ENCODE measurements at places on chromosomes 5 and 9.

GRCh38 chr5:10351199-10351905 lies 2.1 kb upstream of the MARCHF6 start:
- no peak for DNase-seq

GRCh38 chr5:125152044-125152443 lies 405.6 kb upstream of the ZNF608 start:
- DNase-seq = no peak

DNA sequence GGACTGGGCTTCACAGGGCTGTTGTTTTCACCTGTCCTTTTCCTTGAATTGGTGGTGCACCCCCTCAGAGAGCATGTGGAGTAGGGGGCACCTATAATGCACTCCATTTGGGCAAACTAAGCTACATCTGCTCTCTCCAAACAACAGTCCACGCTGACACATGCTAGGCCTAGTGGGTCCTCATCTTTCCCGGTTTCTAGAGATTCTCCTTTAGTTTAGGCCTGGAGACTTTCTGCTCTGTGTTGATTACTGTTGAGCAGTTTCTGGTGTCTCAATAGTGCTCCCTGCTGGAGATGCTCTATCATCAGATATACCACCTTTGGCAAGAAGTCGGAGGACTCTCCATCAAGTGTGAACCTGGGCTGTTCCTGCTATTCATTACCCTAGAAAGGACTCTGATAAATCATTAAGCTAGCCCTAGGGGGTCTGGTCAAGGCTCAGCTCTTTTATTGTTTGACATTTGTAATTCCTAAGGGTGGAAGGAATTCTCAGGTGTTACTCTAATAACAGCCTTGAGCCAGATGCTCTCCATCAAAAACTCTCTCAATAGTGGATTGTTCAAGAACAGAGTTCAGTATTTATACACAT lies 64.0 kb upstream of the FYB1 start:
- DNase-seq = no peak

GRCh38 chr9:91348191-91348807 lies 13.4 kb downstream of the AUH start:
- no peak for DNase-seq

DNA sequence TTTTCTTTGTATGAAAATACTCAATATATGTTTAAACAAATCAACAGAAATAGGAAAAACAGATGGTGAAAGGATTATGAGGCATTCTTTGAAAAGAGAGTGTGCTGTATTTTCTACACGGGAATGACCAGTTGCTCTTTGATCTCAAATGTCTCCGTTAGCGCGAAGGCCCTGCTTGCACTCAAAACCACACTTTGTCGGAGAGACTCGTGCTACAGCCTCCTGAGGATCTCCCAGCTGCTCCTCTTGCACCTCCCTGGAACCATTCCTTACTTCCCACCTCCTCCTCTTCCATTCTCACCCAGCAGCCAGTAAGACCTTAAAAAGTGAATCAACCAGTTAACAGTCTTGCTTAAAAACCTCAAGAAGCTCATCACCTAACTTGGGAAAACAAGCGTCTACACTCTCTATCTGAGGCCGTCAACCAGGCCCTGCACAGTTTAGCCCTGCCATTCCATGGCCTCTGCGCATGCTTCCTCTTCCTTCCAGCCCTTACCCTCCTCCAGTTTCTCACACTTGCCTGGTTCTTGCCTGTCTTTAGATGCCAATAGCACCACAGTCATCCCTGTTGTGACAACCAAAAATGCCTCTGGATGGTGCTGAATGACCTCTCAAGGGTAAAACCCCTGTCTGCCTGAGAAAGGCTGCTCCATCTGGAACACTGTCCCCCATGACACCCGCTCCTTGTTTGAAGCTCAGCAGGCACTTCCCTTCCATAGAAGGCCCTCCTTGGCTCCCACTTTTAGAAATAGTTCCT lies 594.7 kb upstream of the WWC1 start:
- no peak for DNase-seq

DNA sequence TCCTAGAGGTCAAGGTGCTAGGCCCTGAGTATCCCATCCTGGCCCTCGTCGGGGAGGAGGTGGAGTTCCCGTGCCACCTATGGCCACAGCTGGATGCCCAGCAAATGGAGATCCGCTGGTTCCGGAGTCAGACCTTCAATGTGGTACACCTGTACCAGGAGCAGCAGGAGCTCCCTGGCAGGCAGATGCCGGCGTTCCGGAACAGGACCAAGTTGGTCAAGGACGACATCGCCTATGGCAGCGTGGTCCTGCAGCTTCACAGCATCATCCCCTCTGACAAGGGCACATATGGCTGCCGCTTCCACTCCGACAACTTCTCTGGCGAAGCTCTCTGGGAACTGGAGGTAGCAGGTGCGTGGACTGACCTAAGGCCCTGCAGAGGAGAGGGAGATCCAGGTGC lies 7.9 kb downstream of the BTNL9 start:
- no peak for DNase-seq

GRCh38 chr5:74113927-74114326 lies 487.9 kb downstream of the ARHGEF28 start:
- DNase-seq = no peak

DNA sequence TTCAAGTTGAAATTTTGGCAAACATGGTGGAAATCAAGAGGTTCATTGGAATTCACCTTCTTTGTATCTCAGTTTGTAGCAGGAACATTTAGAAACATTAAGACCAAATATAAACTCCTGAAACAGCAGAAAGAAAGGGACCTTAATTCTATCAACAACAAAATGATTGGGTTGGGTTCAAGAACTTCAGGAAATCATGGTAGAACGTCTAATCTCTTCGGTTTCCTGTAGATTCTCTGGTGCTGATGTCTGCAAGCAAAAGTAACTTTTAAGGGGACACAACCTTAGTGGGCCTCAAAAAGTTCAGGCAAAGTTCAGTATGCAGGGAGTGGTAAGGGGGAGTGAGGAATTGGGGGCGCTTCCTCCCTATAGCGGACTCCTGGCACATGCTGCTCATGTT lies 3.4 kb downstream of the IL33 start:
- no peak for DNase-seq

- DNase-seq = no peak
Observed at GRCh38 chr9:124040935-124041816, 29.6 kb downstream of the LHX2 start.

- no peak for DNase-seq
Observed at GRCh38 chr9:36837431-36838405, 196.3 kb downstream of the PAX5 start.

GRCh38 chr9:105421154-105421553 lies 26.7 kb upstream of the FSD1L start:
- DNase-seq = no peak

DNA sequence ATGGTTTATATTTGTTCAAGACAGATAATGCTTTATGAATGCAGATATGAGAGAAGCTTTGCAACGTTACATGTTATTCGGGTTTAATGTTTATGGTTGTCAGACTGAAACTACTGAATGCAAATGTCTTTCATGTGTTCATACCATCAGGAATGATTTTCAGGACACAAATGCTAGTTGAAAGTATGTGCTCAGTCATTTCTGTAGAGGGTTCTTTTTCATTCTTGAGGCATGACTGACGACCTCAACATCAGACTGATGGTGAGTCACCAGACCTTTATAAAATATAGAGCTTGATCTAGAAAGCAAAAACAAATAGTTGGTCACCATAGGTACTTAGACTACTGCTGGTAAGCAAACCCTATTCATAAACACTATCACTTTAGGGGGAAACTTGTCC lies 287.3 kb upstream of the NUDT12 start:
- DNase-seq = no peak

GRCh38 chr9:112361601-112362000 lies 18.3 kb upstream of the HSDL2 start:
- no peak for DNase-seq

GRCh38 chr5:168971100-168971499 lies 329.8 kb downstream of the SLIT3 start:
- DNase-seq = no peak

GRCh38 chr5:10498350-10498749 lies 56.7 kb downstream of the ROPN1L start:
- DNase-seq = no peak

- DNase-seq = no peak
Observed at GRCh38 chr5:148186248-148187003, 16.4 kb upstream of the SPINK6 start.

DNA sequence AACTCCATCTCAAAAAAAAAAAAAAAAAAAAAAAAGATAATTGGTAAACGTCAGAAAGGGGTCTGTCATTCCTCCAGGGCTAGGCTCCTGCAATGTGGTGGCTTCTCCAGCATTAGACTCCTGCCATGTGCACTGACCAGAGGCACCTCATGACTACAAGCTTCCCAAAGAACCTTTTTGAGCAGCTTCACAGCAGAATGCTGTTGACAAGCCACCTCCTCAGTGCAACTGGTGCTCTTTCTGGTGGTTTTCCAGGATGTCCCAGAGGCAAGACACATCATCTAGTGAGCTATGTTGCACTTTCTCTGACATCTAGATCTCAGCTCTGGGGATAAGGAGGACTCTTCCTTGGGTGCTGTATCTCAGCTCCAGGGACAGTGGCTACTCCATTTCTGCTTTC lies 11.6 kb downstream of the RPL37 start:
- DNase-seq = no peak

GRCh38 chr9:124392871-124393460 lies 22.3 kb downstream of the PSMB7 start:
- no peak for DNase-seq

- no peak for DNase-seq
Observed at GRCh38 chr5:80195837-80196400, 59.9 kb downstream of the SERINC5 start.

DNA sequence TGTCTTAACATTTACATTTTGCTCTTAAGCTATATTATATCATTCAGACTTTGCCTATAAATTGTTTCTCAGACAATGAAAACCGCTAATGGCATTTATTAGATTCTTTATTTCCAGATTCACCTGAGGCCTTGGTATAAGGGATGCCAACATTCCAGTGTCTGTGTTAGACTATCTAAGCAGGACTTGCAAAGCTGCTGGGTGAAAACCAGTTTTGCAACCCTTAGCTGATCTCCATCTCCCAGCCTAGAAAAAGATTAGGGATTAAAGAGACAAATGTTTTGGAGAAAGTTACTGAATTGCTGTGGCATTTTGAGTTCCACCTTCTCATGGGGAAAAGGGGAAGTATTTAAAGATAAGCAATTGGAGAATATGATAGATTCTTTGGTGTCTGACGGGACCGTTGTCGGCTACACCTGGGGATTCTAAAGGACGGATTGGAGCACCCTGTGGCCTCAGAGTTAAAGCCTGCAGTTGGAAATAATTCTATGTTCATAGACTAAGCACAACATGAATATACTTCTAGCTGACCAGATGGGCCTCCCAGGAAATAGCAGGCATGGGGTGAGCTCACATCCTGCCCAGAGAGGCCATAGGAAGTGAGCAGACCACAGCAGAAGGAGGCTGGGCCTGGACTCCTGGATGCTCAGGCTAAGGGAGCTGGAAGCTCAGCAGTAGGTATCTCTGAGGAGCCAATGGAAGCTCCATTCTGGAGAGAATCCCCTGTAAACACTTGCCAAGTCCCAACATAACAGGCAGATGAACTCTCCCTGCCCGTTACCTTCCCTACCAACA lies 21.8 kb downstream of the ENTREP1 start:
- no peak for DNase-seq

DNA sequence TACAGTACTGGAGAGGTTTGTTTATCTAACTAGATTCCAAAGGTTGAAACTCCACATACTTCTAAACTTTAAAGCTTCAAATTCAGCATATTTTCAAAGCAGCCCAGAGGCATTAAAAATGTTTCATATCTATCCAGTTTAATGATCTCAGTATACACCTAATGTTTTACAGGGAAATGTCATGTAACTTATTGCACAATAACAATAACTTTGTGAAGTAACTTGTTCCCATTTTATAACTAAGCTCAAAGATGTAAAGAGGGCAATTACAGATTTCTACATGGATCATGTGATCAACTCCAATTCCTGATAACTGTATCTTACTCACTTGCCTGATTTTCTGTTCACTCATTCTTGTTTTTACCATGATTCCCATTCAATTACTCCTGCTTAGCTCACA lies 610.0 kb downstream of the TAF11L14 start:
- no peak for DNase-seq

DNA sequence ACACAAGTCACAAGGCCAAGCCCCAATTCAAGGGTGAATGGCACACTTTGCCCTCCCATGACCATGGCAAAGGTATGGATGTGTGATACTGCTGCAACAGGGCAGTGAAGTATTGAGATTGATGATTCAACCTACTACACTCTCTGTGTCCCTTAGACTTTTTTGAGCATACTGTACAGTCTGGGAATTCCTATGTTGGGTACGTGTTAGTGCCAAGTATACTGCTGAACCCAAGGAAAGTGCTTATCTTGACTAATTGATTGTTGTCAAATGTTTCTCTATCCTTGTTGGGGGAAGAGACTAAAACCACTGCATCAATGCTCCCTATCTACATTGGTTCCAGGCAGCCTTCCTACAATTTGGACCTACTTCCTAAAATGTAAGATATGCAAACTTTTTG lies 93.7 kb downstream of the NDFIP1 start:
- DNase-seq = no peak

DNA sequence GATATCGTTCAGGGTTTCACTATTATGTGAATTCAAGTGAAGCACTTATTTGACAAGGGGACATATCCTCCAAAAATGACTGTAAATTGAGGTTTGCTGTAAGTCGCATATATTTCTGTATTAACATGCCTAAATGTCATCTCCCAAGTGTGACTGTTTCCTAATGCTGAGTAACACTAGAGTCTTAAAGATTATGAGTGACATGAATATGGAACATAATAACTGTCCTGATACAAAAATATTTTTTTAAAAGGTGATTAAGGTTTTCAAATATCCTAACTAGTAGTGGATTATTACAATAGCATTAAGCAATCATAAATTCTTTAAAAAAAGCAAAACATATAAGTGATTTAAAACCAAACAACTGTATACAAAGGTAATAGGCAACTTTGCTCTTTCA lies 3.6 kb downstream of the NFIB start:
- DNase-seq = no peak

DNA sequence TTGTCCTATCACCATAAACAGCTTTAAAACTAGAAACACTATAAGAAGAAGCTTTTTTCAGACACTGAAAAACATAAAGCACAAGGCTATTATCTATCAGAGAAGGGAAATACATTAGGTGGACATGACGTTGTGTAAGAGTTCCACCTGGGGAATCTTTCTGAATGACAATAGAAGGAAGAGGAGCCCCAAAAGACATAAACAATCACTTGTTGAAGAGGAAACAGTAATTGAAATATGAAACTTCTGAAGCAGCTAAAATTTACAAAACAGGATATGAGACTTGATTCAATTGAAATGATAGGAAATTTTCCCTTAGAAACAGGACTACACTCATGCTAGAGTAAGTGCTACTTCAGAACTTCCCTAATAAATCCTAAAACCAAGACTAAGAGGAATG lies 933.6 kb downstream of the EFNA5 start:
- no peak for DNase-seq

- DNase-seq = no peak
Observed at GRCh38 chr5:159913501-159913900, 2.8 kb upstream of the ADRA1B start.

DNA sequence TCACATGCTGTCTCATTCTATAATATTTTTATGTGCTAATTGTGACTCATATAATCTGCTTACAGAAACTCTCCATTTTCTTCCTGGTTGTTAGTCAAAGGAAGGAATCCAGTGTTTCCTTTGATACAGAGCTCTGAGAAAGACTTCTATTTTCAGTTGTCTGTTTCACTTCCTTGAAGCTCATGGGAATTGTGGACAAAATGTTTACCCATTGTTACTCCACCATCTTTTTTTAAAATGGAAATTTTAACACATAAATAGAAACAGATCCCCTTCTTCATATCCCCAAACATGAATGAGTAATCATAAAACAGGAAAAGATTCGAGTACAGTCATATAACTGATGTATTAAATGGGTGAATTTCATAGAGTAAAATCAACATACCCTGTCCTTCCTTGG lies 42.0 kb upstream of the KCNN2 start:
- DNase-seq = no peak

Data from activated naive CD4-positive, alpha-beta T cell (primary cell).